ENCODE measurements at places on chromosomes 7 and 10.

- DNase-seq, result no peak
Measured at GRCh38 chr7:2759736-2760097, 71.7 kb downstream of the AMZ1 start.

GRCh38 chr7:47759056-47759706 is 177.3 kb upstream of the TNS3 start:
- DNase-seq, result no peak

GRCh38 chr7:156474241-156474743 is 166.3 kb upstream of the RNF32 start:
- no peak for DNase-seq

- no peak for DNase-seq
Measured at GRCh38 chr7:123715198-123715597, 33.6 kb downstream of the WASL start.

DNA sequence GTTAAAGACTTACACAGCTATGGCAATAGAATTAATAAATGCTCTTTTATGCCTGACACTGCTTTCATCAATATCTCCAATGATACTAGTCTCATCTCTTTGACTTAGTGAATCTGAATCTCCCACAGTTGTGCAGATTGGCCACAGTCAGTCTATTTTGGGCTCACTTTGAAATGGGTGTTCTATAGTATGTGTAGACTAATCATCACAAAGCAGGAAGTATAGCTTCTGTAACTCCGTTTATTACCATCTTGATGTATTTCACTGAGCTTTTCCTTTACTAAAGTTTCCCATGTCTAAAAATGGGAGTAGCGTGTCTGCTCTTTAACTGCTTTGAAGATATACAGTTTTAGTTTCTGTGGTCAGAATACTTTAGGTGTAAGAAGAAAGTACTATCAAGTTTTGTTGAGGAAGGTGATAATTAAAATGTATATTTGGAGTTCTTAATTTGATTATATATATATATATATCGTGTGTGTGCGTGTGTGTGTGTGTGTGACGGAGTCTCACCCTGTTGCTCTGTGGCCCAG is 70.1 kb downstream of the ST7 start:
- no peak for DNase-seq

DNA sequence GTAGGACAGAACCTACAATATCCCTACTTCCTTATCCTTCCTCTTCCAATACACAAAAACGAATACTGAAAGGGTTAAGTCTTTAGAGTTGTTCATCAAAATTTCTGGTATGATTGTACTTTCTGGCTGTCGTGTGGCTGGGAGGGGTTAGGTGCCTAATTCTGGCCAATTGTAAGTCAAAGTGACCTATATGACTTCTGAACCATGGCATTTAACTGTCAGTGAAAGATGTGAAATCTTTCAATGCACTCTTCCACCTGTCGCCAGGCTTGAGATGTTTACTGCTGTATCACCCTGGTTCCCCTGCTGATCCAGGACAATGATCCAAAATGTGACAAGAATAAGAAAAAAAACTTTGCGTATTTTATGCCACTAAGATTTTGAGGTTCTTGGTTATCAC is 20.8 kb downstream of the EPC1 start:
- DNase-seq, result no peak

GRCh38 chr10:75679536-75679935 is 248.1 kb downstream of the LRMDA start:
- no peak for DNase-seq

DNA sequence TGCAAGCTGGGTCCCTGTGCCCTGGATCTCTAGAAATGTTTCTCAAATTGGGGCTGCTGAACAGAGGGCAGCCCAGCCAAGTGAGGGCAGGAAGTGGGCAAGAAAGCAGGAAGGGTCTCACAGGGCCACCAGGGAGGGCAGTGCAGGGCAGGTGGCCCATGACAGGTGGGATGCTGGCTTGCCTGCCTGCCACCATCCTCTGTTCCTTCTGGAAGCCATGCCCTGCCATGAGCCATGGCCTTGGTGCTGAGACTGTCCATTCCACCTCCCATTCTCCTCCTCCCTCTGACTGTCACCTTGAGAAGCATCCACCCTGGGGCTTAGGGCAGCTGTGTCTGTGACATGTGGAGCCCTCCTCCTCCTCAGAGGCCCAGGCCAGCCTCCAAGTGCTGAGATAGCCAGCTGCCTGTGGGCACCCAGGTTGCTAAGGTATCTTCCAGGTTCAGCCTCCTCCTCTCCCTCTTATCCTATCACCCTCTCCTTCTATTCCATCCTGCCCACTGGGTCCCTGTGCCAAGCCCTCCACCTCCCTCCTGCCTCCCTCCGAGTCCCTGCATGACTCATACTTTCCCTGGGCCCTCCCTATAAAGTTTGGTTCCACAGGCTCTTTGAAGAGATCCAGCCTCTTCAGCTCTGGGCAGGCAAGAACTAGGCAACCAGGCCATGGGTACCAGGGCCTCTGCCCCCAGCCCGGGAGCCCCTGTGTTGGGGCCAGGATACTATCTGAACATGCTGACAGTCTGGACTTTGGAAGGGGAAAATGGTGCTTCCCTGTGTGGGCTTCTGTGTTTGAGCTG is 1.3 kb downstream of the VSIR start:
- peak; percentile 39 for DNase-seq

GRCh38 chr10:48450741-48451466 is 144.4 kb downstream of the MAPK8 start:
- no peak for DNase-seq

GRCh38 chr7:4815121-4815520 is 39.7 kb downstream of the AP5Z1 start:
- no peak for DNase-seq

DNA sequence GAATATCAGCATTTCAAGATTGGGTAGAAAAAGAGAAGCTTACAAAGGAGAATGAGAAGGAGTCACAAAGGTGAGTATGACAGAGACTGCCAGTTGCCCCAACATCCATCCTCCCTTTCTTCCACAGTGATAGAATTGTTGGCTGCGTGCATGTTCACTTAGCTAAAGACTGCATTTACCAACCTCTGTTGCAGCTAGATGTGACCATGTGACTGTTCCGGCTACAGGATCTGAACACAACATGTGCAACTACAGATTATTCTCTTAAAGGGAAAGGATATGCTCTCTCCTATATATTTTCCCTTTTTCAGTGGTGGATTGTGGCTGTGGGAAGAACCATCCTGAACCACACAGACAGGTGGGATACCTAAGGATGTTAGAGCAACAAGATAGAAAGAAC is 60.5 kb upstream of the ZNRF2 start:
- no peak for DNase-seq

DNA sequence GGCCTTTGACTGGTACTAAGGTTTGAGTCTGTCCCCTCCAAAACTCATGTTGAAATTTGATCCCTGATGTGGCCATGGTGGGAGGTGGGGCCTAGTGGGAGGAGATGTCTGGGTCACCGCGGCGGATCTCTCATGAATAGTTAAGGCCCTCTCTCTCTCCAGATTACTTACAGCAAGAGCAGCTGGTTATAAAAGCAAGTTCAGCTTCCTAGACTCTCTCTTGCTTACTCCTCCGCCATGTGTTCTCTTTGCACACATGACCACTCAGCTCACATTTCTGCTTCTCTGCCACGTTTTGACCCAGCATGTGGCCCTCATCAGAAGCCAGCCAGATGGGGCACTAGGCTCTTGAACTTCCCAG is 29.9 kb upstream of the ZMIZ1 start:
- no peak for DNase-seq

DNA sequence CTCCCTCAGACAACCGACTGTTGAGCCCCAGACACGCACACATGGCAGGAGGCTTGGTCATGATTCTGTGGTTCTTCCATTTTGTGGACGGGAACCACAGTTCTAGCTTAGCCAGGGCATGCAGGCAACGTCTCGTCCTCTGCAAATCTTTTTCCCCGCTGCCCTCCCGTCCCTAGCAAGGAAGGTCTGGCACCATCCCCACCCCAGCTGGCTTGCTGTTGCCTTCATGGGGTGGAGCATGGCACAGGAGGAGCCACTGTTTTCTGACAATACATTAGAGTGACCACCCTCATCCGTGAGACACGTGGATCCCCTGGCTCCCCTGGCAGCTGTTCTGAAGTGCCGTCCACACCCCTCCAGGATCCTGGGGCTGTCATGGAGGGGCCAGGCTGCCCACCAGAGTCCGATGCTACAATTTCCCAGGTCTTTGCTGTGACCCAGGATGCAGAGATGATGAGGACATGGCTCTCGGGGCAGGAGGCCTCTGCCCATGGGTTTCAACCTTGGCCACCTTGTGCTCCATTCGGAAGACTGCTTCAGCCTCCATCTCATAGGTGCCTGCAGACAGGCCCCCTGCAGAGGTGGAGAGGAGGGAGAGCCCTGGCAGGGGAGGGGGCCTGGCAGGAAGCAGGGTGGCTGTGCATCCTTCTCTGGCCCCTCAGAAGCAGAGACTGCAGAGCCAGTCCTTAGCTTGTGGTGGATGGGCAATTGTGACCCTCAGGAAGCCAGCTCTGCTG is 233.6 kb downstream of the GLRX3 start:
- DNase-seq, result no peak

DNA sequence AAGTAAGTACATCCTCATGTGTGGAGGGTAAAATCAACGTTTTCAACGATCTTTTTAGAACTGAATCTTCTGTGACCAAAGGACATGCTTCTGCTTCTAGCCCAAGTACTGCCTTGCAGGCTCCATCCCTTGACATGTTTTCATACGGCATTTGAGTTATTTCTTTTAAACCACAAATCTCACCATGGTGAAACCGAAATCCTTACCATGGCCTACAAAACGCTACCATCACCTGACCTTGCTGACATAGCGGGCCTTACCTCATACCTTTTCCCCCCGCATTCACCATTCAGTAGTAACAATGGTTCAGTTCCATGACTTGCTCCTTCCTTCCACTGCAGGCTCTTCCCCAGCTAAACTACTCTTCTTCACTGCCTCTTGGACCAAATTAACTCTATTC is 3.5 kb downstream of the RNF216 start:
- no peak for DNase-seq

GRCh38 chr7:45181286-45181960 is 23.8 kb downstream of the RAMP3 start:
- DNase-seq, result no peak

DNA sequence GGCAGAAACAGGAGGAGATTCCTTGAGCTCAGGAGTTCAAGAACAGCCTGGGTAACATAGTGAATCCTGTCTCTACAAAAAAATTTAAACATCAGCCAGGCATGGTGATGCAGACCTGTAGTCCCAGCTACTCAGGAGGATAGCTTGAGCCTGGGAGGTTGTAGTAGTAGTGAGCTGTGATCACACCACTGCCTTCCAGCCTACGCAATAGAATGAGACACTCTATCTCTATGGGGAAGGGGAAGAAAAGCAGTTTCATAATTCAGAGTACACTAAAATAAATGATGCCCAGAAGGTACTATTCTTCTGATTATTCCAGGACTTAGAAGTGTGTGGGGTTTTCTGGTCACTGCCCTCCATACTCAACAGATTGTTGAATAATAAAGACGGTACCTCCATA is 177.3 kb downstream of the KMT2E start:
- DNase-seq, result no peak

GRCh38 chr10:73956476-73957359 is 41.2 kb upstream of the VCL start:
- peak; percentile 28 for DNase-seq

DNA sequence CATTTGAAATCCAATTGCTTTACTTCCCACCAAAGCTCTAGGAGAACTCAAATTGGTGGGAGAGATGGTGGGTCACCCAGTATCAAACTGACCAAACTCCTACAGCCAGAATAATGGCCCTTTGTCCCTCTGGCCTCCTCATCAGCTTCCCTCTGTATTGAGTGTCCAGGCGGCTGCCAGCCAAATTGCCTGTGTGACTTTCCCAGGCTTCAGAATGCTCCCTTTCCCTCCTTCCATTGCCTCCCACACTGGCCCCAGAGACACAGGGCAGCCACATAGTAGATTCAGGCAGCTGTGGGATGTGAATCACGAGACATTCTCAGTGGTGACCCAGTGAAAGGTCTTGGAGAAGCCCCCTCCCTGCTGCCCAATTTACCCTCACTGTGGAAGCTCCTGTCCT is 12.7 kb upstream of the VDAC2 start:
- DNase-seq, result no peak

- no peak for DNase-seq
Measured at GRCh38 chr7:360454-361100, 70.6 kb downstream of the FOXL3 start.

DNA sequence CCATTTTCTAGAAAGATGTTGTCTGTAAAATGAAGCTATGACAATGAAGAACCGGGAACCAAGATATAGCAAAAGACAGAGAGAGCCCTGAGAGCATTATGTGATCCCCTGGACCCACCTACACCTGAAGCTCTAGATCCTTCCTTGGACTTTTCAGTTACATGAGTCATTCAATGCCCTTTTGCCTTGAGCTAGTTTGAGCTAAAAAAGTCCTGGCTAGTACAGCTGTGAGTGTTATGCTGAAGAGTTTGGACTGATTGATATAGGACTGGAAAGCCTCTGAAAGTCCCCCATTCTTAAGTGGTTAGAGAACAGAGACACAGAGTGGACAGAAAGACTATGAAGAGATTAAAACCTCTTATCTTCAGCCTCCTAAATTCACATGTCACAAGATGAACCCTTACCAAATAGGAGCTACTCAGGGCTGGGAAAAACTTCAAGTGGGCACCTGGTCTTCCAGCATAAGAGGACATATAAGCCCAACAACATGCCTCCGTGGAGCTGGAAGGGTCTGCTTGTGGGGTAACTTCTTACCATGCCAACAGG is 386.8 kb upstream of the NFE2L3 start:
- peak; percentile 20 for DNase-seq

GRCh38 chr7:116083796-116084195 is 53.2 kb upstream of the TFEC start:
- no peak for DNase-seq

- DNase-seq, result no peak
Measured at GRCh38 chr10:131656009-131656408, 244.8 kb upstream of the PPP2R2D start.

GRCh38 chr10:10598297-10598696 is 419.4 kb upstream of the CELF2 start:
- no peak for DNase-seq

DNA sequence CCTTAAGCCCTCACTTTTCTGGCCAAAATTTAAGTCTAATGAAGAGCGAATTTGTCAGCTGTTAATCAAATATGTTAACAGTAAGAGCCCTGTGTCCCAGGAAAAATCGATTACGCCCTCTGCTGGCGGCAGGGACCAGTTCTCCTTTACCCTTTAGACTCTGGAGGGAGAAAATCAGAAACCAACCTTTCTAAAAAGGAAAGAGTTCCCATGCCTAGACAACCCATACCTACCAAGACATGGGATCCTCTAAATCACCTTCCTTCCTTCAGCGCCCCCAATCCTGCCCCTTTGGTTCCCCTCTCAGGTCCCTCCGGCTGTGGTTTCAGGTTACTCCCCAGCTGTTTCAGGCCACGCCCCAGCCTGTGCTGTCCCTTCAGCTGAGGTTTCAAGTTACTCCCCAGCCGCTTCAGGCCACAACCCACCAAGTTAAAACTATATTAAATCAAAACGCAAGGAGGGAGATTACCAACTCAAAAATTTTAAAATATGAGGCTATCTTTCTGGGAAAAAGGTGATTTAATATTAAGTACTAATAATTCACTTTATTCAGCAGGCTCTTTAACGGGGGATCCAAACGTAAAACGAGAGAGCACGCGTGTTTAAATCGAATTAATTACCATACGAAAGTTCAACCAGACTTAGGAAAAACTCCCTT is 1.4 kb upstream of the AKR1B15 start:
- peak; percentile 56 for DNase-seq

GRCh38 chr10:124666494-124666893 is 77.7 kb downstream of the FAM53B start:
- DNase-seq, result no peak
